MG63 (cell line): ENCODE measurements at places on chromosomes 11 and 22.

GRCh38 chr22:38172832-38173640 is 8.6 kb downstream of the PLA2G6 start:
- no peak for DNase-seq

- DNase-seq: peak; percentile 18
Measured at GRCh38 chr22:40560551-40560950, 76.0 kb downstream of the MRTFA start.

GRCh38 chr11:115707180-115707905 is 203.1 kb upstream of the CADM1 start:
- DNase-seq: no peak

GRCh38 chr22:27045103-27045947 is 387.9 kb downstream of the MIAT start:
- DNase-seq: peak; percentile 55

DNA sequence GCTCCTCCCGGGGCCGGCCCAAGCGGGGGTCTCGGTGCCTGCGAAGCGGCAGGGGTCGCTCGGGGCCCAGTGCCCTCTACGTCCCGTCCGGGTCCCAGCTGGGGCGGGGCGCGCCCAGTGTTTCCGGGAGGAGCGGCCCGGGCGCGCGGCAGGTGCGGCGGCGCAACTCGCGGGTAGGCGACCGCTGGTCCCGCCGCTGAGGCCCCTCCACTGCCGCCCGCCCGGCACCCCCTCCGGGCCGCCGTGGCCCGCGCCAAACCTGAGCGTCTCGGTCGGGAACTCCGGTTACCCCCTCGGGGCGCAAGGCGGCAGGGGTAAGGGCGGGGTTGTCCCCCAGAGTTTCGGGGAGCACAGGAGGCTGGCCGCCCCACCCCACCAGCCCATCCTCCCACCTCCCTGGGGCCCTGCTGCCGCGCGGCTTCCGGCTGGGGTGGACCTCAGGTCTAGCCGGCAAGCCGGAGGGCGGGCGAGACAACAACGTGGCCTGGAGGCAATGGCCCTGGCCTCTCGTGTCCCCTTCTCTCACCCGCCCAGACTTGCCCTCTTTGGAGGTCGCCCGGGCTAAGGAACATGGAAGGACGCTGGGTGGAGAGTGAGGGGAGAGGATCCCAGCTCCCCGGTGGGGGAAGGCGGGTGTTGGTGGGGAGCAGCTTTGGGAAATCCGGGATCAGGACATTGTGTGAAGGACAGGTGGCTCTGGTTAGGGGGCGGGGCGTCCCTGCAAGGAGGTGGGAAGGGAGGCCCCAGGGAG is 398 bp upstream of the CRACR2B start:
- no peak for DNase-seq

GRCh38 chr11:45968901-45969300 is 46.4 kb downstream of the LARGE2 start:
- DNase-seq: no peak

DNA sequence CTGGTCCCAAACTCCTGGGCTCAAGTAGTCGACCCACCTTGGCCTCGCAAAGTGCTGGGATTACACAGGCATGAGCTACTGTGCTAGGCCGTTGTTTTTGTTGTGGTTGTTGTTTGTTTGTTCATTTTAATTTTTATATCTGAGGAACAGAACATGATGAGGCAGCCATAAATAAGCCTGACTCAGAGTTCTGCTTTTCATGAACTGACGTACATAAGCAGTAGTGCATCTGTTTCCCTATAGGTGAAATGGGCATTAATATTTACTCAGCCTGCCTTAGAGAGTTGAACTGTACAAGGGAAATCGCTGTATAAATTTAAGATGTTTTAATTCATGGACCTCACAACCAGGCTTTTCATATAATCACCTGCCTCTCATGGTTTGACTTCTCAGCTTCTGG is 80.5 kb downstream of the PDHX start:
- DNase-seq: no peak

DNA sequence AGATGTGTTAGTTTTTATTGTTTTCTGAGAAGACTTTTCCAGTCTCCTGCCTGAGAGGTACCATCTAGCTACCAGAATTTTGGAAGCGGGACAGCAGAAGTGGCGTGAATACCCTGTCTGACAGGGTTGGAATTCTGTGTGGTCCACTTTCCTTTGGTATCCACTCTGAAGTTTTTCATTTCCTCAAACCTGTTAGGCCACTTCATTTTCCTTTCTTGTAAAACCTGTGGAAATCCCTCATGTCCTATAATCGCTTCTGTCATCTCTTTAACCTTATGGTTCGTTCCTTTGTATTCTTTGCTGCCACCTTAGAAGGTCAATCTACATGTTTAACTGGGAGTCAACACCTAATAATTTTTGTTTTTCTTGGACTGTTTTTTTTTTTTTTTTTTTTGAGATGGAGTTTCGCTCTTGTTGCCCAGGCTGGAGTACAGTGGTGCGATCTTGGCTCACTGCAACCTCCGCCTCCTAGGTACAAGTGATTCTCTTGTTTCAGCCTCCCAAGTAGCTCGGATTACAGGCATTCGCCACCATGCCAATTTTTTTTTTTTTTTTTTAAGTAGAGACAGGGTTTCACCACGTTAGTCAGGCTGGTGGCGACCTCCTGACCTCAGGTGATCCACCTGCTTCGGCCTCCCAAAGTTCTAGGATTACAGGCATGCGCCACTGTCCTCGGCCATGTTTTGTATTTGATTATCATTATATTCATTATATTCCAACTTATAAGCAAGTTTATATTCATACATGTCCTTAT is 7.1 kb downstream of the SFI1 start:
- DNase-seq: no peak

GRCh38 chr22:37430941-37431340 is 3.7 kb upstream of the ELFN2 start:
- DNase-seq: no peak

DNA sequence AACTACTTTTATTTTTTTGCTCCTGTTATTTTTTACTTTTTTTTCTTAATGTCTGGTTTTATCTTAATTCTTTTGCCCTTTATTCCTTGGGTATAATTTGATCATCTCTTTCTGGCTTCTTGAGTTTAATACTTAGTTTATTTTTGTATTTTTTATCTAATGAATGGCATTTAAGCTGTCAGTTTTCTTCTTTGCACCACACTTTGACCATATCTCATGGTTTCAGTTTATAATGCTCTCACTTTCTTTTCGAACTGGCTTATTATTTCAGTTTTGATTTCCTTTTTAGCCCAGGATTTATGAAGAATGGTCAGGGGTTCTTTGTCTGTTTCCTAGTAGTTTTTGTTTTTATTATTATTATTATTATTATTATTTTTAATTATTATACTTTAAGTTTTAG is 48.3 kb downstream of the QSER1 start:
- DNase-seq: no peak

DNA sequence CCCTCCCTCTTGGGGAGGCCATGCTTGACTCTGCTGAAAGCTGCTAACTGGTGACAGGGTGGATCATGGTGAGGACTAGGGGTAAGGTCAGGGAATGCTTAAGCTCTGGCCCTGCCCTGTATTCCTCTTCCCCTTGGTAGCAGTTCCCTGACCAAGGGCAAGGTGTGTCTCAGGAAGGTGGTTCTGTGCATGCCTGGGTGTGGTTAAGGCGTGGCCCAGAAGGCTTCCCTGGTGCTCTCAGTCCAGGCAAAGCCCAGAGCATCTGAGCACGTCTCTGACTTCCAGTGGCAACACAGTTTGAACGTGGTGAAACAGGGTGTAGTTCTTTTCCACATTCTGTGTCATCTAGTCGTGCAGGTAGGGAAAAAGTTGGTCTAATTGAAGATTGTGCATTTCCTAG is 53.1 kb upstream of the HORMAD2 start:
- no peak for DNase-seq

DNA sequence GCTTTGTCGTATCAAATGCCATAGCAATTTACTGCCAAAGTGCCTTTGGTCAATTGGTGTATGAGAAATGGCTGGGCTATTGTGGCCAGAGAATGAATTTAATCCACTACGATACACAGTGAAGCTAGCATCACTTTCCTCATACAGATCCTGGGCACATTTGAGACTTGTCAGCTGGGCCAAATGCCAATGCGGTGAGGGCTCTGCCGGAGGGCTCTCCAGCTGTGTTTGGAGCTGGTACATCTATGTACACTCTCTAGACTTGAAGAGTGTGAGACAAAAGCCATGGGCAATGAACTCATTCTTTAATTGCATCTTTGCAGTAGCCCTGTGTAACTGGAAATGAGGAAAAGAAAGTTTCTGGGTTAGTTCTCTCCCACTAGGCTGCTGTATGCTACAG is 1052.9 kb downstream of the NTM start:
- no peak for DNase-seq

GRCh38 chr11:8032576-8033304 is 45.6 kb downstream of the EIF3F start:
- no peak for DNase-seq

- DNase-seq: peak; percentile 22
Measured at GRCh38 chr11:129331217-129331616, 44.4 kb upstream of the BARX2 start.
